ENCODE measurements at places on chromosomes 13 and 19.

GRCh38 chr19:12838182-12838885 is at the start of gene MAST1:
Gene MAST1, plus strand, starts transcription at chr19:12838515. Its CDS starts 58 bp downstream, at chr19:12838573.
- DNase-seq, result peak; percentile 59

DNA sequence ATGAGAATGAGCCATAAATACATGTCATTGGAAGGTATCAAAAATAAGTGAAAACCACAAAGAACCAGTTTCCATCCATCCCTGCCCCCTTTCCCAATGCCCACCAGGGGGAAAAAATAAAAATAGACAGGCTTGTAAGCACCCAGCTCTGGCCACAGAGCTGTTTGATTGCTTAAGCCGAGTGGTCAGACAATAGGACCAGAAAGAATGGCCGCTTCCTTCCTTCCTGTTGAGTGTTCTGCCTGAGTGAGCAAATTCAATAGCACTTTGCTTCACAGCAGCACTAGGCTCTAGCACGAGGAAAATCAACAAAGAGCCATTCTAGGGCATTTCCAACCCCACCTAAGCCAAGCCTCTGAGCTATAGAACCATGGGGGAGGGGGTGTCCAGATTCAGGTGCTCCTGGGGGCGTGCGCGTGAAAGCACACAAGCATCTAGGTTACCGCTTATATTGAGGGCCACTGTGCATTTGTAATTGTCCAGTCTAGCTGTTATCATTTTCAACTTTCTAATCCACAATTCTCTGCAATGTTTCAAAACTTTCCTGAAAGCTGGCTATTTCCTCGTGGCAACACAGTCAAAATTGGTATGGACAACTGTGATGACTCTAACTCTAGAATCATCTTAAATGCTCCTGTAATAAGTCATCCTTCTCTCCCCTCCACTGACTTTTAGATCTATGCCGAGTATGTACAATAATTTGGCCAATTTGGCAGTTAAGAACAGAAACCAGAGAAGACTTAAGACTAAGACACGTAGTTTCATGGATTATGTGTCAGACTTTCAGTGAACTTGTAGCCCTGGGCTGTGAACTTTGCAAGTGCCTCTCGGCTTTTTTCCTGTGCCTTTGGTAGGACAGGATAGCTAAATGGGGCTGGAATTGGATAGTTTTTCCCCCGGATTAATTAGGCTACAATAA is 64.3 kb downstream of the SPRY2 start:
- DNase-seq, result peak; percentile 49

GRCh38 chr19:16338470-16339360 is 14.1 kb downstream of the KLF2 start:
- DNase-seq, result peak; percentile 60

GRCh38 chr13:74444161-74444571 is 310.0 kb upstream of the KLF12 start:
- no peak for DNase-seq

DNA sequence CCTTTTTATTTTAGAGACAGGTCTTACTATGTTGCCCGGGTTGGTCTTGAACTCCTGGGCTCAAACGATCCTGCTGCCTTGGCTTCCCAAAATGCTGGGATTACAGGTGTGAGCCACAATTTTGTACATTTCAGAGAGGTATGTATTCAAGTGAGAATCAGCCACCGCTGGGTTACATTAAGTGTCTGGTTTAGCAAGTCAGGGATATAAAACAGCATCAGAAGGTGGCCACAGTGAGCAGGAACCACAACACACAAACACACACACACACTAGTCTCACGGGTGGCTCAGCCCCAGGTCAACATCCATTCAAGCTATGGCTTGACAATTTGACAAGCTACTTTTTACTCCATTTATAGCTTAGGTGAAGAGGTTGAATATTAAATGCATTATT is 20.2 kb downstream of the KLK5 start:
- DNase-seq, result no peak

DNA sequence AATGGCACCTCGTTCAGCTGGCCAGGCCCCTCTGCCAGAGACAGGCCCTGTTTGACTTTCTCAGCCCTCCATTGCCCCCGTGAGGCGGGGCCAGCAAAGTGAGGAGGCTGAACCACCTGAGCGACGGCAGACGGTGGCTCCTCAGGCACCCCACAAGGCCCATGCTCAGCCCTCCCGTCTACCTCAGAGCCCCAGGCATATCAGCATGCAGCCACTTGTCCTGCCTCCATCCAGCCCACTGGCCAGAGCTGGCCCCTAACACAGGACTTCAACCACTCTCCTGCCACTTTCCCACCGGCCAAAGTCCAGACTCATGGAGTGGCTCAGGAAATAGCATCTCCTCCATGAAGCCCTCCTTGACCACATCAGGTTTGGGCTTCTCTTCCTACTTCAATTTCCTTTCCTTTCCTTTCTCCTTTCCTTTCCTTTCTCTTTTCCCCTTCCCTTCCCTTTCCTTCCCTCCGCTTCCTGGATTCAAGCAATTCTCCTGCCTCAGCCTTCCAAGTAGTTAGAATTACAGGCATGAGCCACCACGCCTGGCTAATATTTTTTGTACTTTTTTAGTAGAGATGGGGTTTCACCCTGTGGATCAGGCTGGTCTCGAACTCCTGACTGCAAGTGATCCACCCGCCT is 9.3 kb downstream of the SLC7A10 start:
- DNase-seq, result no peak

GRCh38 chr13:31350560-31350959 is 150.8 kb downstream of the B3GLCT start:
- no peak for DNase-seq

DNA sequence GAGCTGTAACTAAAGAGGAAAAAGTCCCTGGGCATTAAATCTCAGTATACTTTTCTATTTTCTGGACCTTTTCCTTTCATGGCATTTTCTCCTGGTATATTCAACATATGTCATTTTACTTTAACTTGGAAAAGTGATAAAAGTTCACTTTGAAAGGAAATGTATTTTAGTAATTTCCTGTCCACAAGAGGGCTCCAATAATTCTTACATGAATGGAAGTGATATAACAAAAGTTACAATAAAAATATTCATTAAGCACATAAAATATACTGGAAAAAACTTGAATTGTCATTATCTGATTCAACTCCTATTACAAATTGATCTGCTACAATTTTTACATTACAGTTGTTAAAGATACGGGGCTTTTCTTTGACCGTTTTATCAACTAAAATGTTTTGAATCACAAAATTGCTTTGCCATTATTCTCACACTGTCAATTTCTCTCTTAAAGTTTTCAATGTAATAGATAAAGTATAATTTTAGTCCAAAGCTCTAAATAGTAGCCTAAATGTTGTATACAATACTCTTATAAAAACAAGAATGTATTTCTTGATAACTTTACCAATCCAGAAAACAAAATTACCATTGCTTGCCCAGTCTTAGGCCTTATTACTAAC is 4.9 kb downstream of the UBL3 start:
- peak; percentile 24 for DNase-seq

DNA sequence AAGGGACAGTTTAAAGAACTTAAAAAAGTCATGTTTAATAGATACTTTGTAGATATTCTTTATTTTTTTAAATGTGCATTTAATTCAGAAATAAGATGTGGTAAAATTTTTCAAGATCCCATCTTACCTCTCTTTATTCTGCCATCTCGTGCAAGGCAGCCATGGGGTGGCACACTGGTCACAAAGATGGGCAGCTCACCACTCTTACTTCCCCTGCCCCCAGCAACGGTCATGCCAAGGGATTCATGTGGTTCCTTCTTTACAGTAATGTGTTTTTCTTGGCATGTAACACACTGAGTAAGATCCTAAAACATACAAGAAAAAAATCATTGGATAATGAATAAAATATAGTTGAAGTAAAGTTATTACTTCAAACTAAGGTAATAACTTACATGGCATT is 64.2 kb downstream of the LNX2 start:
- DNase-seq, result no peak

DNA sequence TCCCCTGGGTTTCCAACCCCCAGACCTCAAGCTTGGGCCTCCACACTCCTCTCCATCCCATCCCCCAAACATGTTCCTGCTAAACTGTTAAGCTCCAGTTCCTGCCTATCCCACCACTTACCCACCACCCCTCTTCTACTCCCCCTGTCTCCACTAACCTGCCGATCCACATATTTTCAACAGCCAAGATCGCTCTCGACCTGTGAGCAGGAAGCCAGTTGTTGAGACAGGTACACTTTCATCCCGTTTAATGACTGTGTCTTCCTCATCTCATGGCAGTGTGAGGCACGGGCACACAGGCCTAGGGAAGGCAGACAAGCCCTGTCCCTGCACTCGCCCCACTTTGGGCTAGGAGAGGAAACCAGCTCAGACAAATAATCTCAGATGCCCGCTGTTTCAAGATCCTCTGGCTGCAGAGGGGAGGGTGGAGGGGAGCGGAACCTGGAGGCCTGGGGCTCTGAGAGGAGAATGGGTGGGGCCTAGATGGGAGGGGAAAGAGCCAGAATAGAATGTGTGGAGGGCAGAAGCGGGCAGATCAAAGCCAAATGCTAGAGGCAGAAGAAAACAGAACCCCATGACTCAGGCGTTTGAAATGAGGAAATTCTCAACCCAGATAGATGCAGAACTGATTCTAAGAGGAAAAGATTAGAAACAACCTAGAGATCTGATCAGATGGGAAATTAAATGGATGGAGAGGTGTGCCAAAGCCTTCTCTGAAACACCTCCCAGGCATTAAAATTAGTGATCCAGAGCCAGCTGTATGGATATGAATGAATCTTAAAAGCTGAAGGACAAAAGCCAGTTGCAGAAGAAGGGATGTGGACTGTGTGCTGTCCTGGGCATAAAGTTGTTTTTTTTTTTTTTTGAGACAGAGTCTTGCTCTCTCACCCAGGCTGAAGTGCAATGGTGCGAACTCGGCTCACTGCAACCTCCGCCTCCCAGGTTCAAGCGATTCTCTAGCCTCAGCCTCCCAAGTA is 16.9 kb upstream of the CYP2S1 start:
- peak; percentile 55 for DNase-seq

DNA sequence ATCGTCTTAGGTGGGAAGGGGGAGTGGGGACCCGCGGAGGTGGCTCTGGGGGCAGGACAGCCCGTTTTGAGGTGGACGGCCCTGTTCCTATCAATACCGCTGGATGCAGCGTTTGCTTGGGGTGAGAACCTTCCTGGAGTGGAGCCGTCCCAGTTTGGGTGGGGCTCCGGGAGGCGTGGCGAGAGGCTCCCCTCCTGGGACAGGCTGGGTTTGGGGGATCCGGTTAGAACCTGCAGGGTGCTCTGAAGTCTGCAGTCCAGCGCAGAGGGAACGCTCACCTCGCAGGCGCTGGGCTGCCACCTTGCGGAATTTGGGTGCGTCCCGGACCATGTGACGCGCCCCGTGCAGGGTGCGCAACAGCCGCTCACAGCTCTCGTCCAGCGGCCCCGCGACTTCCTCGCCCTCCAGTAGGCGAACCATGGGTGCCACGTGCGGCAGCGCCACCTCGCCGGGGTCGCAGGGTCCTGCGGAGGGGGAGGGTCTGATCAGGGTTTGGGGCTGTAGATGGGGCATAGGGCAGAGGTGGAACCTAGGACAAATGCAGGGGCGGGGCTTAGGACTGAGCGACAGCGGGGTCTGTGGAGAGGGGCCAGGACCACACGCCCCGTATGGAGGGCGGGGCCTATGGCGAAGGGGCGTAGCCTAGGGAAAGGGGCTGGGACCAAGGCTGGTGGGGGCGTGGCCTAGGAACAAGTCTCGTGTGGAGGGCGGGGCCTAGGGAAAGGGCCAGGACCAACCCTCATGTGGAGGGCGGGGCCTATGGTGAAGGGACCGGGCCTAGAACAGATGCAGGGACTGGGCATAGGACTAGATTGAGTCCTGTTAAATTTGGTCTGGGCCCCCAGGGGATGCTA is 13.8 kb downstream of the SH2D3A start:
- DNase-seq, result peak; percentile 90

- peak; percentile 82 for DNase-seq
Measured at GRCh38 chr19:44845612-44846454, at the start of gene NECTIN2. Gene NECTIN2, plus strand, starts transcription at chr19:44846297. Its CDS starts 229 bp downstream, at chr19:44846526.

DNA sequence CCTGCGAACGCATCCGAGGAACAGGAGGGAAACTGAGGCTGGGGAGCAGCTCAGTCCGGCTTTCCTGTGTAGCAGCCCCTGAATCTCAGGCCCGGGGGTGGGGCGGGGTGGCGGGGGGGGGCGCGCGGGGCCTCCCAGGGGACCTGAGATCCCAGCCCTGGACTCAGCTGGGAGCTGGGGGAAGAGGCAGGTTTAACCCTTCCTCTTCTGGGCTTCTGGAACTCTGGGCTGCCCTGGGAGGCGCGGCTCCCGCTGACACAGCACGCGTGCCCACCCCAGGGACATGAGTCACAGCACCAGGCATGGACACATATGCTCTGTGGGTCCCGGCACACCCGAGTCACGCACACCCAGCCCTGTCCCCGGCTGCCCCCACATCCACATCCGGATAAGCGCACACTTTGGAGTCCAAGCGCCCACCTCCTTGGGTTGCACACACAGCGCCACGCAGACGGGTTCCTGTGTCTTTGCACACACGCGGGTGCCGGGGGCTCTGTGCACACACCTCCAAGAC is 3.5 kb upstream of the CIRBP start:
- DNase-seq, result peak; percentile 79

GRCh38 chr19:5345895-5346386 is 5.3 kb upstream of the PTPRS start:
- DNase-seq, result peak; percentile 67

GRCh38 chr13:90448466-90449037 is 898.9 kb upstream of the MIR17HG start:
- DNase-seq, result no peak

DNA sequence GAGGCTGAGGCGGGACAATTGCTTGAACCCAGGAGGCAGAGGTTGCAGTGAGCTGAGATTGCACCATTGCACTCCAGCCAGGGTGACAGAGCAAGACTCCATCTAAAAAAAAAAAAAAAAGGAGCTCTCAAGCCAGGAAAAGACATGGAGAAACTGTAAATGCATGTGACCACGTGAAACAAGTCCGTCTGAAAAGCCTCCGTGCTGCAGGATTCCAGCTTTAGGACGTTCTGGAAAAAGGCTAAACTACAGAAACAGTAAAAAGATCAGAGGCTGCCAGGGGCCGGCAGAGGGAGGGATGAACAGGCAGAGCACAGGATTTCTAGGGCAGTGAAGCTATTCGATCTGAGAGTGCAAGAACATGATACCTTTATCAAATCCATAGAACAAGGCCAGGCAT is 40.7 kb upstream of the NDUFS7 start:
- DNase-seq, result no peak

GRCh38 chr13:28657784-28658538 is 969 bp upstream of the POMP start:
- peak; percentile 62 for DNase-seq

- peak; percentile 13 for DNase-seq
Measured at GRCh38 chr19:41276231-41276630, 12.1 kb downstream of the HNRNPUL1 start.

DNA sequence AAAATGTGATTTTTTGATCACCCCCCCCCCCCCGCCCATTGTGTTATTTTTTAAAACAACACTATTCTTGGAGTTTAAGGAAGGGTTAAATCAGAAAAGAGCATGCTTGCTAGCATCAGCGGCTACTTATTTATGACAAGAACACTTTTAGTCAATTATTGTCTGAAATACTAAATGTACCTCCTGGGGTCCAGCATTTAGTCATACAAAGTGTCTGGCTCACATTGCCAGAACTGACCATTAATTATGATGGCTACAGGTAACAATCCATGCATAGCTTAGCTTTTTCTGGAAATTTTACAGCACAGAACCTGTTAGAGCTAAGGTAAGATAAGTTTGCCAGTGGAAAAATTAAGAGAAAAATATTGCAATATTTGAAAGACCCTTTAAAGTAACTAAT is 90.1 kb downstream of the PCDH9 start:
- DNase-seq, result no peak

- DNase-seq, result no peak
Measured at GRCh38 chr13:111853721-111854120, 213.2 kb upstream of the SOX1 start.

- peak; percentile 56 for DNase-seq
Measured at GRCh38 chr13:95137096-95137495, 164.2 kb downstream of the ABCC4 start.
